ENCODE measurements at places on chromosomes 2 and 18. TPM values are rescaled to one million over a fixed set of nuclear protein-coding genes. Genes with fewer than 3 reads are reported as not detected.

DNA sequence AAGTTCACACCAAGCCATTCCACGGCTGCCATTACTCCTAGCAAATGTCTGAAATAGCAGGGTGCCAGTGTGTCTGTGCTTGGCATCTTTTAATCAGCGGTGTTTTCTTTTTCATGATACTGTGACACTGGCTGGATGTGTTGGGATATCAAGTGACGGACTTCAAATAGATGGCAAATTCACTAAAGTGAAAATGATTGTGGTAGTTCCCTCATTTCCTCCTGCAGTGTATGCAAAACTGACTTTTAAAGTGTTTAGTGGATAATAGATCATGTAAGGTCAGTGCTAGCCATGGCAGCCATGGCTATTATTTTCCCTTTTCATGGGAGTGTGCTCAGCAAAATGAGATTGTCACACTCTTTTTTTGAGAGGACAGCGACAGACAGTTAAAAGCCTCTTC, 261.5 kb upstream of the SIX3 start:
- no peak for DNase-seq

ZNF2 gene
- total RNA-seq: 4.8 TPM

FTCDNL1 gene
- 2.4 TPM for total RNA-seq

DNA sequence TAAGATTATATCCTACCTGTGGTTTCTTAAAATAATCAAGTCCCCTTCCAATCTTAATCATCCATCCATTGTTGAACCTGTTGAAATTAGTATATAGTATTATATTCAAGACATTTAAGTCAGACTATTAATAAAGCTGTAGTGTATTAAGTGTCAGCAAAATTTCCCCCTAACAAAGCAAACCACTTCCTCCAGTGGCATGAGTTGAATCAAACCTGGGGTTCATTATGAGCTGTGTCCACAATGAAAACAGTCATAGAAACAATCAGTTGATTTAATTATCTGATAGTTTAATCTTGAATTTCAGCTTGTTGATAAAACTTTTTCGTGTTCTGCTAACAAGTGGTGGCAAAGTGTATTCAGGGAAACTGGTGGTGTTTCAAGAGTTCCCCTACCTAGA, 11.3 kb downstream of the MITD1 start:
- no peak for DNase-seq

BOLL gene
- total RNA-seq: not detected

- no peak for DNase-seq
Measured at GRCh38 chr2:157761520-157761919, 114.6 kb downstream of the ACVR1 start.

GRCh38 chr2:33909945-33910695, 311.0 kb upstream of the FAM98A start:
- no peak for DNase-seq

- DNase-seq: no peak
Measured at GRCh38 chr18:42906761-42907160, 208.7 kb downstream of the RIT2 start.

- DNase-seq: no peak
Measured at GRCh38 chr2:98900721-98901120, 35.3 kb downstream of the CRACDL start.

DNA sequence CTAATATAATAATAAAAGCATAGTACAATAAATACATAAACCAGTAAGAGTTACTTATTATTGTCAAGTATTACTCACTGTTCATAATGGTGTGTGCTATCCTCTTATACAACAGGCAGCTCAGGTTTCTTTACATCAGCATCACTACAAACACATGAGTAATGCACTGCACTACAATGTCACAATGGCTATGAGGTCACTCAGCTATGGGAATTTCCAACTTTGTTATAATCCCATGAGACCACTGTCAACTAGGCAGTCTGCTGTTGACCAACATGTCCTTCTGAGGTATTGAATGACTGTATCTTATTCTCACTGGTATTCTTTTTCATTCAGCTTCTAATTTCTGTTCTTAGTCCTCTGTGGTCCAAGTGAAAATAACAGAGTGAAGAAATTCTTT, 250.4 kb upstream of the DSEL start:
- no peak for DNase-seq

IL1A gene
- 0.17 TPM for total RNA-seq

DNA sequence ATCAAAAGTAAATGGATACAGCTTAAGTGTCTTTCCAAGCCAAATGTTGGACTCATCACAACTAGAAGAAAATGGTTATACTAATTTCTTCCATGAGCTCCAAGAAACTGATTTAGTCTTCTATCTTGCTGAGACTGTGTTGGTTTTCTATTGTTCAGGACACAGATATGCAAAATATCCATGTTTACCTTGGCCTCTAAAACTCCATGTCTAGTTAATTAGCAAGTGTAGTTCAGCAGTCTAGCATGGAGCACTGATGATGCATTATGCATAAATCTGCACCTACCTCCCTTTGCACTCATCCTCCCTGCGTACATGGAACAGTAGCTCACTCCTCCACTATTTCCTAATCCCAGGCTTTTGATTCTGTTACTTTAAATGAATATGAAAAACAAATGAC, 731.4 kb upstream of the CHAC2 start:
- no peak for DNase-seq

GRCh38 chr18:68703326-68703725, 11.6 kb downstream of the TMX3 start:
- no peak for DNase-seq

DNA sequence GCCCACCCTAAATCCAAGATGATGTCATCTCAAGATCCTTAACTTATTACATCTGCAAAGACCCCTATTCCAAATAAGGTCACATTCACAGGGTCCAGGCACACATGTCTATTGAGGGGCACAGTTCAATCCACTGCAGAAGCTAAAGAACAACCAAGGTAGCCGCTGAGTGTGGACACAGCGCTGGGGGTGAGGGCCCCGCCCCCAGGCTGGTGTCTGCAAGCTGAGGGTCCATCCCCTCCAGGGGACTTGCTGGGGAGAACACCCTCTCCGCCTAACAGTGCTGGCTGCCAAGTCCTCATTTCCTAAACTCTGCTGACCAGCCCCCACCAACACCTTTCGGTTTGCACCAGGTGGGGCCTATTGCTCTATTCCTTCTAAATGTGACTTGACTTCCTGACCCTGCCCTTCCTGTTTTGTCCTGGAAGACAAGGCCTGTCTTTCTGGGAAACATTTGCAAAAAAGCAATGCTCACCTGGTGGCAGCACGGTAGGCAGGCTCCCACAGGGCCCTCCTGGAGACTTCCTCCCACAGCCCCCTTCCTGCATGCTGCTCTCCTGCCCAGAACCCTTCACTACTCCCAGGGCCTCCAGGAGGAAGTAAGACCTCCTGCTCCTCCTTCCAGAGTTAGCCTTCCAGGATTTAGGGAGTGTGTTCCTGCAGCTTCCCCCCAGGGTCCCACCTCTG, 24.4 kb upstream of the TEX44 start:
- no peak for DNase-seq

DNA sequence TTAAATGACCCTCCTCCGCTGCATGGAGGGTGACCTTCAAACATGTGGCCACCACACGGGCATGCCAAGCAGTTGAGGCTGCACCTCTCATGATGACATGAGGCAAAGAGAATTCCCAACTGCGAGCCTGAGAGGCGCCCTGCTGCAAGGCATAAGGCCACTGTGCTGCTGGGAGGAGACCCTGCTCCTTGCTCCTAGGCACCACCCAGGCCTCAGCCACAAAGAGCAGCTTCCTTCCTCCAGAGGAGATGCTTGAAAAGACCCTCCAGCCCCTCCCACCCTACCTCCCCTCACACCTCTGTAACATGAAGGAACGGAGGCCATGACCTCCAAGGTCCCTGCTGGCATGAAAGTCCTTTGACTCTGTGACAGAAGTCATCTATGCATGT, 11.4 kb downstream of the CHST10 start:
- no peak for DNase-seq

GALR1 gene
- total RNA-seq: not detected

DNA sequence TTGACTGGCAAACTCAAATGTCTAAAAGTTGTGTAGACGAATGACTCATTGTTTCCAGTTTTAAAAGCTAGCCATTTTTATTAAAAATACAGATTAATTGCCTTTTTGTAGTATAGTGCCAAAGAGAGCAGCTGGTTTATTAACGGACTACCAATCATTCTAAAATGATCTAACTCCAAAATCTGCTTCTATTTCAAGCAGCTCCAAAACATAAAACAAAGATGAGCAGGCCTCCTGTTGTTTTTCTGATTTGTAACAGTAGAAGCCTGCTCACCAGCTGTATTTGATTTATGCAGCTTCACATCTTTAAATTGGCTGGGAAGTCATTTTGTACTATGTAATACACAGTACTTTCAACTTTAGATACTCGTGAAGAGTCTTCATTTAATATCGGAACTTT, 171.8 kb downstream of the UBR3 start:
- no peak for DNase-seq

GRCh38 chr2:9549420-9549819, 6.2 kb downstream of the ADAM17 start:
- DNase-seq: no peak

DNA sequence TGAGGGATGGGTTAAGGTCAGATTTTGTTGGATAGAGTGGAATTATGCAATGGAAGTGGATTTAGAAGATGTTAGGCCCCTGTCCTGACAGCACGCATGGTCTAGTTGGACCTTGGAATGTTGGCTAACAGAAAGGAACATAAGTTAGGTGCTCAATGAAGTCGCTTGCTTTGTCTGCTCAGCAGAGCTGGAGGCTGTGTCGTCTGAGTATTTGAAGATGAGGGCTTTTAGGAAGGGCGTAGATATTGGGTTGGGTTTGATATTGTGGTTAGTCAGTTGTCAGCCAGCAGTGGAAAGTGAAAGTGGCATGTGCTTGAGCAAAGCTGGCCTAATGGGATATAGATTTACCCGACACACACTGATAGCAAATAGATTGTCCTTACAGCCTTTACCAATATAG, 239.3 kb downstream of the PRKCE start:
- peak; percentile 70 for DNase-seq

- DNase-seq: no peak
Measured at GRCh38 chr2:180739070-180739469, 241.3 kb upstream of the UBE2E3 start.

- DNase-seq: no peak
Measured at GRCh38 chr2:107001964-107002696, 116.2 kb upstream of the ST6GAL2 start.

DNA sequence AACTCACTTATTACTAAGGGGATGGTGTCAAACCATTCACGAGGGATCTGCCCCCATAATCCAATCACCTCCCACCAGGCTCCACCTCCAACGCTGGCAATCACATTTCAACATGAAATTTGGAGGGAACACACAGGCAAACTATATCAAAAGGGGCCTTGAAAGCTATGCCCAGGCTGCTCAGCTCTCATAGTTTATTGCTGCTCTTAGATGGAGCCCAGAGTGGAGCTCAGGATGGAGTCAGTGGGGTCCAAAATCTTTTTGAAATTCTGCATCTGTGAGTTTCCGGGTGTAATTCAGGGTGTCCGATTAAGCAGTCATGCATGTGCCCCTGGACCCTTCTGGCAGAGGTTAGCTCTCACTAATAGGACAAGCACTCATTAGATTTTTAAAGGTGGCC, 24.3 kb downstream of the RHOB start:
- no peak for DNase-seq

- peak; percentile 21 for DNase-seq
Measured at GRCh38 chr2:218516614-218517013, 51.5 kb downstream of the USP37 start.

TGOLN2 gene
- total RNA-seq: 130 TPM

FSHR gene
- total RNA-seq: not detected

GRCh38 chr18:38534073-38534472, 968.5 kb upstream of the CELF4 start:
- no peak for DNase-seq

DNA sequence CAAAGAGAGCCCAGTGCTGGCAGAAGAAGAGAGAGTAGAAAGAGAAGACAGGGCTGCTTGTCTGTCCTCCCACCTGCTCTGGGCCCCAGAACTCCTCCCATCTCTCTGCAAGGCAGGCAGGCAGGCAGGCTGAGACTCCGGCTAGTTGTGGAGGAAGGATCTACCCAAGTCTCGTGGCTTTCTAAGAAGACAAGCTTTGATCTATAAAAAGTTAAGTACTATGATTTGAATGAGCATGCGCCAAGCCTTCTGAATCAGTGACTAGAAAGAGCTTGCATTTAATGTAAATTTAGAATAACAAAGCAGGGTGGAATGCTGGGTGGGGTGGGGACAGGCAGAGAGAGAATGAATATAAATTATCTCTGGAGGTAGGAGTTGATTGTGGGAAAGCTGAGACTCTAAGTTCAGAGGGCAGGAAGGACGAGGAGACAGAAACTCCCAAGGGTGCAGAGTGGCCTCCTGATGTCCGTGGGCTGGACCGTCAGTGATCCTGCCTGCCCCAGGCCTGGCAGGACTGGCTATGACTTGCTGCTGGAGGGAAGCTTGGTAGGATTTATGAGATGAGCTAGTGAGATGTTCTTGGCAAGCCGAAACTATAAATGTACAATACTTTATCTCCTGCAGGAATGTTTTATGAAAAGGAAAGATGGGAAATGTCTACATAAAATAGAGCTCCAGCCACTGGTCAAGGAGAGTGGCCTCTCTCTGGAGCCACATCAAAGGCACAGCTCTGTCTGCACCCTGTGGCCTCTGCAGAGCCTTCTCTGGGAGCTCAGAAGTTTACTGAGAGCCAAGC, 447.5 kb downstream of the TNS1 start:
- DNase-seq: no peak

- DNase-seq: no peak
Measured at GRCh38 chr2:41182961-41183360, 731.1 kb upstream of the SLC8A1 start.

CNTNAP5 gene
- total RNA-seq: not detected

GRCh38 chr2:11904941-11905340, 158.5 kb downstream of the LPIN1 start:
- no peak for DNase-seq

- DNase-seq: no peak
Measured at GRCh38 chr18:32072321-32072720, 19.4 kb upstream of the RNF138 start.

GRCh38 chr2:1082456-1083205, 132.0 kb downstream of the SNTG2 start:
- DNase-seq: no peak

GRCh38 chr18:9827793-9828505, 57.8 kb upstream of the TXNDC2 start:
- no peak for DNase-seq

DSG1 gene
- not detected for total RNA-seq

GRCh38 chr2:231660860-231661259, 47.5 kb upstream of the PTMA start:
- no peak for DNase-seq

SPATA3 gene
- not detected for total RNA-seq

SERPINB4 gene
- total RNA-seq: not detected

ACOXL gene
- not detected for total RNA-seq

GRCh38 chr2:174615871-174616436, 18.4 kb upstream of the WIPF1 start:
- no peak for DNase-seq

GRCh38 chr2:239747274-239747673, 277.9 kb downstream of the NDUFA10 start:
- no peak for DNase-seq

DNA sequence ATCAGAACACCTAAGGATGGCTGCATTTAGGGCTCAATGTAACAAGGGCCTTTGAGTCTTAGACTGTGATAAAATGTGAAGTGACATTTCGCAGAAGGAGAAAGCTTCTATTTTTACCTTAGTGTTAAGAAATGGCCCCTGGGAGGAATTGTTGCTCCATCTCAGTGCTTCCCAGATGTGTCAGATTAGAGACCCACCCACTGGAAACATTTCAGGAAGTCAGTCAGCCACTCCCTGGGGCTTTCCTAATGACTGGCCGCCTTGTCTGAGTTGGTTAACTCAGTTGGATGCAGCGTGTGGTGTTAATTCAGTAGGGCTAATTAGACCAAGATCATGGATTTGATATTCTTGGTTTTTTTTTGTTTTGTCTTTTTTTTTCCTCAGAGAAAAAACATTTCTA, 355.9 kb downstream of the PIK3C3 start:
- DNase-seq: no peak

All from activated CD4-positive, alpha-beta T cell treated with anti-CD3 and anti-CD28 coated beads, Interleukin-2, amount 10 ng/mL, durations not matched to agents 7 days and 5 days (primary cell).